Effector CD4-positive, alpha-beta T cell (primary cell): ENCODE measurements at places on chromosomes 12 and 14.

DNA sequence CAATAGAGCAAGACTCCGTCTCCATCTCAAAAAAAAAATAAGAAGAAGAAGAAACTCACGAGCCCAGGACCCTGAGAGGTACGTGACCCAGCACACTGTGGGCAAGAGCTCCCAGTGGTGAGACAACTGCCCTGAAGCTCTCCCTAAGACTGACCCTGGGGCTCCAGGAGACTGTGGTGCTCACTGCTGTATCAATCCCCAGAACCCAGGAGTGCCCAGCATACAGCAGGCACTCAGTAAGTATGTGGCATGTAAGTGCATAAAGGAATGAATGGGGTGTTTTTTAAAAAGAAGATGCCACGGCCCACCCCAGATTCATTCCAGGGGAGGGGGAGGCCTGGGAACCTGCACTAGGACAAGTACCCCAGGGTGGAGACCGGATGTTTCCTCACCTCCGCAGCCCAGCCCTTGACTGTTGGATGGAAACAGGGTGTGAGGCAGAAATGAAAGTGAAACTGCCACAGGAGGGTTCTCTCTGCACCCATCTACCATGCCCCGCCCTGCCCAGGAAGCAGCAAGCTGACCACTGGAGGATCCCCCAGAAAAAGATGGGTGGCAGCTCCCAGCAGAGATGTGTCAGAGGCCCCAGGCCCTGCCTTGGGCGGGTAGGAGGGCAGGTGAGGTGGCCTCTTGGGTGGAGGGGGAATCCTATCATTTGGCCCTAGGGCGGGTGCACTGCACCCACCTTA is 12.2 kb downstream of the ITPK1 start:
- DNase-seq: peak; percentile 35

DNA sequence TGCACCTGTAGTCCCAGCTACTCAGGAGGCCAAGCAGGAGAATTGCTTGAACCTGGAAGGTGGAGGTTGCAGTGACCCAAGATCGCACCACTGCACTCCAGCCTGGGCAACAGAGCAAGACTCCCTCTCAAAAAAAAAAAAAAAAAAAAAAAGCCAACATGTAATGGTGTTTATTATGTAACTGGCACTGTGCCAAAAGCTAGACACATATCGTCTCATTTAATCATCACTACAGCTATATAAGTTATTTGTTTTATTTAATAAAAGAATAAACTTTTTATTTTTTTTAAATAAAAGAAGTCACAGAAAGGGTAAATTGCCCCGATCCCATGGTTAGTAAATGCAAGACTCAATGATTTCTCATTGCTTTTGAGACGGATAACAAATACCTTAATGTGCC is 76.9 kb downstream of the PTCSC3 start:
- no peak for DNase-seq

DNA sequence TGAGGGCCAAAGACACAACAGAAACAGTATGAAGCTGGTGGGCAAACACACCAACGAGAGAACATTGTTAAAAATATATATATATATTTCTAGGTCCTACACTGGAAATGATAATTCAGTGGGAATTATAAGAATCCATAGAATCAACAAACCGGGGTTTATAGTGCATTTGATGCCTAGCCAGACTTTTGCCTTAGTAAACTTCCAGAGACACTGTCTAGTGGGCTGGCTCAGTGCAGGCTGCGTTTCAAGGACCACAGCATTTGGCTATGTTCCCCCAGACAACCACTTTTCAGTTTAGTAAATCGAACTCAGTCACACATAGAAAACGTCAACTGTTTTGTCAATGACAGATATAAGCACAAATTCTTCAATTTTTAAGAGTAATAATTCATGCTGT is 41.9 kb downstream of the SLC38A4 start:
- DNase-seq: no peak

DNA sequence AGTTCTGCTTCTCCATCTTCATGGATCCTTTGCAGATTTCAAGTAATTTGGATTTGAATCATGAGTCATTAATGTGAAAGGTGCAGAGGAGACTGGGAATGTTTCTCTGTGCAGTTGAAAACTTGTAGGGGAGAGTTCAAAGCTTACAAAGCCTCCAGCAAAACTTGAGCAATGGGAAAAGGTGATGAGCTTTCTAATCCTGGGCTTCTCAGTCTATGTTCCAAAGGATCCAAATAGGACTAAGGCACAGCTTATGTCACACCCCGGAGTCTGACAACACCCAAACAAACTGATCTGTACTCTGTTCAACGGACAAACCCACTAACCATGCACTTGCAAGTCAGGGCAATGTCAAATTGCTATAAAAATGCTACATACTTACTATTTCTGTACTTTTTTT is 134.8 kb downstream of the DUSP6 start:
- no peak for DNase-seq

DNA sequence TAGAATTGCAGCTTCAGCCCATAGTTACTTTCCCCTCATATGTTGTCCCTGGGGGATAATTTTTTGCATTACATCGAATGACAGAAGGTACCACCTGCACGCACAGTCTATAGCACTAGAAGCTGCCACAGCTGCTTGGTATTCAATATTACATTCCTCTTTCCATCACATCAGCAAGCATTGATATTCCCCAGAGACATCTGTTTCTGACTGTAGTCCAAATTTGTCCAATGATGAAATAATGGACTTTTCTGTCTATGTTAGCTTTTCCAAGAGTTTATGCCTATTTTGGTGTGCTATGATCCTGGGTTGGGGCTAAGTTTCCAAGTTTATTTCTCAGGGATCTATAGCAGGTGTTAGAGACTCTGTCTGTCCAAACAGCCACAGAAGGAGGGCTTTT is 335.4 kb downstream of the LRIG3 start:
- DNase-seq: no peak

GRCh38 chr12:21773806-21774205 is 700 bp downstream of the KCNJ8 start:
- no peak for DNase-seq

DNA sequence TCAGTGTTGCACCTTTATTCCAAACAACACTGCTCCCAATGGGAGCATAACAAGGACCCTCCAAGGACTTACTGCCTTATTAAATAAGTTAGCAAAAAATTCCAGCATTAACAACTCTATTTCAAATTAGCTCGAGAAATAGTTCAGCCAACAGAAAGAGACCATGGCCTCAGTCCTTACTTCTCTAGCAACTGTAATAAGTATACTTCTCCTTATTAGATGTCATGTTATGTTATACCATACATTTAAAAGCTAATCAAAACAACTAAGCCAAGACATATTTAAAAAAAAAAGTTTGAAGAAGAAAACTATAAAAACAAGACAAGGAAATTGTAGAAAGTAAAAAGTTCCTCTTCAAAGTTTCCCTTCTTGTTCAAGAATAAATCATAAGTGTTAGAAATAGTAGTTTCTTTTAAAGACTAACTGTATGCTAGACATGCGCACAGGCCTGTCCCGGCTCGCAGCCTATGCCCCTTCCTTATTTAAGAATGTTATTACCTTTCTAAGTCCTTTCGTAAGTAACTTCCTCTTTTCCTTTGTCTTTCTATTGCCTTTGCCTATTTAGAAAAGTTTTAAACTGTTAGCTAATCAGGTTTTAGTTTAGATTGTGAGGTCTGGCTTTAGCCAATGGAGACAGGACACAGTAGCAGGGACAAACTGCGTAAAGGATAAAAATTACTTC is 68.6 kb downstream of the RESF1 start:
- DNase-seq: no peak

- no peak for DNase-seq
These were observed 26.7 kb downstream of the NIN start for GRCh38 chr14:50804181-50804721.

GRCh38 chr12:47350062-47350408 is 270.3 kb upstream of the AMIGO2 start:
- no peak for DNase-seq

DNA sequence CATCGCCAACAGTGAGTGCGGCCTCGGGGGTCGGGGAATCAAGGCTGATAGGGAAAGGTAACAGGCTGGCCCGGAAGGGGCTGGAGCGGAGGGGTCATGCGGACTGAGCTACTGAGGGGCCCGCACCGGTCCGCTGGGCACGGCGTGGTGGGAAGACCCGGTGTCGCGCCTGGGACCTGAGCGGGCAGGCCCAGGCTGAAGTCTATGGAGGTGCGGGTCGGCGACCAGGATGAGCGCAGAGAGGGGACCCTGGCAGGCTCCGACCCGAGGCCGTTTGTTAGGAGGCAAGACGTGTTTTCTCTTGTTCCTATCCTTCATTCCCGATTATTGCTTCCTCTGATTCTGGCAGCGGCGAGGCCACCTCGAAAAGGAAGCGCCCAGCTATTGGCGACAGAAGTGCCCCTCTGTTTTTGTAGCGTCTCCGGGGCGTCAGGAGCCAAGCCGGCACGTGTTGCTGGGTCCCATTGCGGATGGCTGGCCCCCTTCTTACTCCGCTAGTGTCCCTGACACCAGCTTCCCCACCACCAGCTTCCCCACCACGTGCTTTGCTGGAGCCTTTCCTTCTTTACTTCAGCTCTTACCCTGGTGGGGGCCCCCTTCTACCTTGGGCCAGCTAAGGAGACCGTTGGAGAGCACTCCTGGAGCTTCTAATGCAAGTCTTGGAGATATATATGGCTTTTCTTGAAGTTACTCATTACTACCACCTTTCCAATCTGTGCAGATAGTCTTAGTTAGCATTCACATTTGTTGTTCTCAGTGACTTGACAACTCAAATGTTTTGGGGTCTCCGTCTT is 653 bp downstream of the PA2G4 start:
- DNase-seq: no peak

- DNase-seq: no peak
These were observed 706.9 kb upstream of the TMEM132C start for GRCh38 chr12:127560041-127560478.

DNA sequence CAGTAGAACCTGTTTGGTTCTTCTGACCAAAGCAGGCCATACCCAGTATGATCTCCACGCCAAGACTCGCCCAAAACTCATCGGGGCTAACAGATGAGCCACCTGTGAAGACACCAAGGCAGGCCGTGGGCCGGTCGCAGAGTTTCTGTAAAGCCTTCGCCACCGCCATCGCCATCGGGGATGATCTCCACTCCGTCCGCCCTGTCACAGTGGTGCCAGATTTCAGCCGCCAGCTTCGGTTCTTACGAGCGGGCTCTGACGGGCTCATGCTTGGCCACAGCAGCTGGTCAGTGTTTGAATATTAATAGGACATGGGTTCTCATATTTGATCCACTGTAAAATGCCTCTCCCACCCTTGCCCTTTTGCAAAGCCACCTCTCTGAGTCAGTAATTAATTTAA is 113.2 kb upstream of the TMEM132D start:
- no peak for DNase-seq

DNA sequence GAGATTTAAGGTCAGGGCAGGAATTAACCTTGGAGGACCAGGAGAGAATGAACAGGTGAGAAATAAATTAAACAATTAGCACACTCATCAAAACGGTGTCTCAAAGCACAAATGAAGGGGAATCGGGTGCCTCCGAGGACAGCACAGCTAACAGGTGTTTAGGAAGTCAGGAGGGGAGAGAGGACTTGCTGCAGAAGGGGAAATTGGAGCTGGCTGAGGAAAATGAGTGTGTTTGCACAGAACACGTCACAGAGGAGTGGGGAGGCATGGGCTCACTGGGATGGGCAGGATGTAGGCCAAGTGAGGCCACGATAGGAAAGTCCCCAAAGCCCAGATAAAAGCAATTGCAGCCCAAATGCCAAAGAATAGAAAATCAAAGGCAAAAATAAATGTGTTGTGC is 121.7 kb downstream of the ZNF664 start:
- DNase-seq: no peak

DNA sequence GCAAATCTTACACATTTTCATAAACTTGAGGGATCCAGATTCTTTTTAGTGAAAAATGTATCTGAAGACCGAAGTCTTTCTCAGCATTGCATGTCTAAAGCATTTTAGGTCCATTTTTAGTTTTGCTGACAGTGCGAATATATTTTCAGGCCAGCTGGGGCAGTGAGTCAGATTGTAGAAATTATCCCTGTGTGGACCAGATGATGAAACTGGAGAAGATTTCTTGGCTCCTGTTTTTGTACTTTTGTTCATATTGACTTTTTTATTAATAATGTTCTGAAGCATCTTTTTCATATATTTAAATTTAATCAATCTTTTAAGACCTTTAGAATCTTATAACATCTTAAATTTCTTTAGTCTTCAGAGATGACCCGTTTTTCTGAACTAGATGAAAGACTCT is 173.1 kb downstream of the FLRT2 start:
- no peak for DNase-seq

DNA sequence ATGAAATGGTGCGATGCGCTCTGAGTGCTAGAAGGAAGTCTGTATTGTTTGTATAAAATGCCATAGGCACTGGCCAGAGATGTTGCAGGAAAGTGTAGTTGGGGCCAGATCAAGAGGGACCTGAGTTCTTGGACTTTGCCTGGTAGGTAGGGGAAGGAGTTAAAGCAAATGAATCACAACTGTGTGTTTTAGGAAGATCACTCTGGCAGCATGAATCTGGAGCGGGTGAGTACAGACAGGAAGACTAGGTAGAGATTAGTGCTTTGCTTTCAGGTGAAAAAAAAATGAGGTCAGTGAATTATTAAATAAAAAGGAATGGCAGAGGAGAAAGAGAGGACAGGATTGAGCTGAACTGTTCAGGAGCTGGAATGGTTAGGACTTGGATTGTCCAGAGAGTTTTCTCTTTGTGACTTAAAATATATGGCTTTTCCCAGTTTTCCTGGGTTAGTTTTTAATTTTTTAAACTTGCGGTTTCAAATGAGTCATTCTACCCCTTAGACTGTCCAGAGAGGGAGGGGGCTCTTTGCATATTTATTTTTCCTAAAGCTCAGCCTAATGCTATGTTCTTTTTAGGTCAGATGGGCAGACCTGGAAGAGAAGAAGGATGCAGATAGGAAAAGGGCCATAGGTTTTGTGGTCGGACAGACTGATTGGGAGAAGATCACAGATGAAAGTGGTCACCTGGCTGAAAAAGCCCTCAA is 41.1 kb downstream of the PROX2 start:
- DNase-seq: no peak

GRCh38 chr12:93634416-93634815 is 42.8 kb upstream of the CRADD start:
- no peak for DNase-seq

- DNase-seq: no peak
These were observed 42.1 kb downstream of the TMTC1 start for GRCh38 chr12:29741342-29742241.

DNA sequence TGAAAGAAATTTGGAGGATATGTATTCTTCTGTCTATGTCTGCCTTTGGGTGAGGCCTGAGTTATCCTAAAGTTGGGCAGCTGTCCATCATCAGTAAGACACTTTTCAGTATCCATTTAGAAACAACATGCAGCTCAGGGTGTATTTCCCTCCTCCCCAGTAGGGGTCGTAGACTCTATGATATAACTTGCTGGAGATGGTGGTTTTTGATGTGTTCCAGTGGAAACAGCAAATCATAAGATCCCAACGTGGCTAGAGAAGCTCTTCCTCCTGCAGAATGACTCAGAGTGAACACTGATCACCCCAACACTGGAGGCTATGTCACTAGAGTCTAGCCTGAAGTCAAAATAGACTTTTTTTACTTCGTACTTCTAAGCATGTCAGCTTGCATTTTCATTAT is 331.6 kb upstream of the STXBP6 start:
- DNase-seq: no peak

- no peak for DNase-seq
These were observed 278.3 kb downstream of the ADGRD1 start for GRCh38 chr12:131232036-131232435.
